ENCODE measurements at places on chromosomes 4 and X.

DNA sequence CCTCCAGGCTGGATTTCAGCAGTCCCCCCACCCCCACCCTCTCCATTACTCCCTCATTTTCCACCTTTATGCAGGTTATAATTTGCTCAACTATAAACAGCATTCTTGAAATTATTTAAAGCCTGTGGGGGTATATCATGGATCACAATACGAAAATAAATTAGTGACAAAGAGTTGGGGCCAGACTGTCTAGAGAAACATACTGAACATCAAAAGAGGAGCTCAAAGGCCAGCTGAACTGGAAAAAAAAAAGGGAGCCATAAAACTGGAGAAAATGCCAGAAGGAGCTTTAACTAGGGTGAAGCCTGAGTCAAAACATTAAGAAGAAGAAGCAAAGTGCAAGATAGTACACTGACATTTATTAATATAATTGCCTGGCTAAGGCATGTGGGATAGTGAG is 137.8 kb downstream of the ANTXR2 start:
- no peak for DNase-seq

DNA sequence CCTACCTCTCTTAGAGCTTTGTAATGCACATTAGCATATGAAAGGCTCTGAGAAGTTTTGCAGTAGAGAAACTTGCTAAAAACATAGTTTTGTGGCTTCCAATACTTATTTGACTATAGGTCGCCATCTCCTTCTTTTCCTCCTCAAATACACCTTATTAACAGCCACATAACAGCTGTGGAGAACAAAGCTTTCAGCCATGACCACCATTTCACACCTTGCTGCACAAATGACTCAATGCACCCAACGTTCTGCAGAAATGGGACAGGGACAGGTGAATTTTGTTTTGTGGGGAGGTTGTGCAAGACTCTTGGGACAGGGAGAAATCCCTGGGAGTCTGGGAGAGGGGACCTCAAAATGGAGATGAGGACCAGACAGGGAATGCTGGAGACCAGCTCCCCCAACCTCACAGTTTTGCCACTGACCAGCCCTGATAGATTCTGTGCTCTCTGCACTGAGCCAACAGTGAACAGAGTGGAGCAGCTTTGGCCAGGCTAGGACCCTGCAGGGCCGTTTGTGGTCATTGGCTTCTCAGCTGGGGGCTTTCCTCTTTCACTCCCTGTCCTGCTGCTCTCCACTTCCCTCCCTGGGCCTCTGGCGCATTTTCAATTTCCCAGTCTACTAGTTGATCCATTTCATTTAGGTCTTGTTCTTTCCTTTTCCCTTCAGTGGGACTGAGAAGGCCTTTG is 16.6 kb downstream of the FRMPD3 start:
- DNase-seq, result no peak

DNA sequence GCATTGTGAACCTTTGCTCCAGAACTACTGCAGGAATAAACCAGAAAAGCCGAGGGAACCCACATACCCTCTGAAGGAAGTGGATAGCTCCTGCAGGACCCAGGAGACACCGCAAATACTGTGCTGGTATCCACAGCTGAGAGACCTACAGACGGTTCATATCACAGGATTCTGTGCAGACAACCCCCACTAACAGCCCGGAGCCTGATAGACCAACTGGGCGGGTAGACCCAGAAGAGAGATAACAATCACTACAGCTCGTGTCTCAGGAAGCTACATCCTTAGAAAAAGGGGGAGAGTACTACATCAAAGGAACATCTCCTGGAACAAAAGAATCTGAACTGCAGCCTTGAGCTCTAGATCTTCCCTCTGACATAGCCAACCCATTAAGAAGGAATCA is 150.8 kb downstream of the FRAS1 start:
- DNase-seq, result no peak

DNA sequence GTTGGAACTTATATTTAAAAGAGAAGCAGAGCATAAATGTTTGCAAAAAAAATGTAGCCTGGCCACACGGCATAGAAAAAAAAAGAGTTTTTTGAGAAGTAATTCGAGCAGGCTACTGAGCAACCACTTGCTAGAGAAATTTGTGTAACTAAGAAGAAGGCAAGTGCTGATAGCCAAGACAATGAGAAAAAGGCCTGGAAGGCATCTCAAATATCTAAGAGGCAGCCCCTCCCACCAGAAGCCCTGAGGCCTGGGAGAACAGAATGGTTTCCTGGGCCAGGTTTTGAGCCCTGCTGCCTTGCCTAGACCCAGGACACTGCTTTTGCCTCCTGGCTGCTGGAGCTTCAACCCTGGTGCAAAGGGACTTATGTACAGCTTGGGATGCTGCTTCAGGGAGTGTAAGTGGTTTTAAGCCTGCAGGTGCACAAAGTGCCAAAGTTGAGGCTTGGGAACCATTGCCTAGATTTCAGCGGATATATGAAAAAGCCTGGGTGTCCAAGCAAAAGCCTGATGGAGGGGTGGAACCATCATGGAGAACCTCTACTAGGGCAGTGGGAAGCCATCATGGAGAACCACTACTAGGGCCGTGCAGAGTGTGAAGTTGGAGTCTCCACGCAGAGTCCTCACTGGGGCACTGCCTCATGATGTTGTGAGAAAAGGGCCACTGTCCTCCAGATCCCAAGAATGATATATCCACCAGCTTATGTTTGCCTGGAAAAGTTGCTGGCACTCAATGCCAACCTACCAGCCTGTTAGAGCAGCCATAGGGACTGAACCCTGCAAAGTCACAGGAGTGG is 9.7 kb downstream of the TECRL start:
- no peak for DNase-seq

- DNase-seq, result peak; percentile 42
Observed at GRCh38 chrX:141314441-141314840, 72.1 kb upstream of the SPANXC start.

GRCh38 chrX:71111921-71112431 is 599 bp upstream of the IL2RG start:
- no peak for DNase-seq

DNA sequence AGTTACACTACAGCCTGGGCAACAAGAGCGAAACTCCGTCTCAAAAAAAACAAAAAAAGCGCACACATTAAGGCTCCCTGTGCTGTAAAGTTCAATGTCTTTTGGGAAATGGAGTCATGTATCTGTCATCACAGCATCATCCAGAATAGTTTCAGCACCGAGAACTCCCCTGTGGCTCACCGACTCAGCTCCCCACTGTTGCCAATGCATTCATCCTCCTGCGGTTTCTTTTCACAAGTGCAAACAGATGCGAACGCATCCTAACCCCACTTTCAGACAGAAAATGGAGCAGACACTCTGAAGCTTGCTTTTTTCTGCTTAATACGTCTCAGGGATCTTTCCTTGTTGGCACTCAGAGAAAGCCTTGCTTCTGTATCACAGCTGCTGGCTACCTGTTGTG is 13.8 kb upstream of the SH3TC1 start:
- DNase-seq, result peak; percentile 87

DNA sequence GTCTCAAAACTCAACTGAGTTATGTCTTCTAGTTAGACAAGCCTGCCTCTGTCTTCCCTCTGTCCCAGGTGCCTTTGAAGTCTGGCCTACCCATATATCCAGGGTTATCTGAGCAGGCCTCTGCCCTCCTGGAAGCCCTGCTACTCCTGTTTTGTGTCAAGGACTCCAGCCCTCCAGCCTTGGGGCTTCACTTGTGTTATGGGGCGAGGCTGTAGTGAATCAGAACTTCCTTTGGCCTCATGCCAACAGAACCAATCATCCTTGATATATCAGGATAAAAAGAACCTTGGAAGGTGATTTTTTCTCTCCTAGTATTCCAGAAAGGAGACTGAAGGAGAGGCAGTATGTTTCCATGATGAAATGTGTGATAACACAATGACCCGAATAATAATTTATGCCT is 8.9 kb upstream of the ADGRG4 start:
- peak; percentile 22 for DNase-seq

GRCh38 chr4:44720371-44720770 is 6.0 kb downstream of the GNPDA2 start:
- DNase-seq, result no peak

DNA sequence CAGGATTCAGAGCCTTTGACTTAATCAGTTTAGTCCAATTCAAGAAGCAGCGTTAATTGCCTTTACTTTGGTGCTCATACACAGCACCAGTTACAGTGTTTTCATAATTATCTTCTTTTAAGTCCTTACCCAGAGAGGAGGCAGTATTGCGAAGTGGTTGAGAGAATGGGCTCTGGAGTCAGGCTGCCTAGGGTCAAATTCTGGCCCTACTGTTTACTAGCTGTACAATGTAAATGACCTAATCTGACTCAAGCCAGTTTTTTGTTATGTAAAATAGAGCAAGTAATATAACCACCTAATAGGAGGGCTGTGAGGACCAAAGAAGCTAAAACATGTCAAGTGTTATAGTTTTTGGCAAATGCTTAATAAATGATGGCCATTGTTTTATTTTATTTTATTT is 27.6 kb downstream of the WDR44 start:
- DNase-seq, result no peak

- DNase-seq, result no peak
Observed at GRCh38 chr4:110061076-110061475, 137.3 kb downstream of the ELOVL6 start.

DNA sequence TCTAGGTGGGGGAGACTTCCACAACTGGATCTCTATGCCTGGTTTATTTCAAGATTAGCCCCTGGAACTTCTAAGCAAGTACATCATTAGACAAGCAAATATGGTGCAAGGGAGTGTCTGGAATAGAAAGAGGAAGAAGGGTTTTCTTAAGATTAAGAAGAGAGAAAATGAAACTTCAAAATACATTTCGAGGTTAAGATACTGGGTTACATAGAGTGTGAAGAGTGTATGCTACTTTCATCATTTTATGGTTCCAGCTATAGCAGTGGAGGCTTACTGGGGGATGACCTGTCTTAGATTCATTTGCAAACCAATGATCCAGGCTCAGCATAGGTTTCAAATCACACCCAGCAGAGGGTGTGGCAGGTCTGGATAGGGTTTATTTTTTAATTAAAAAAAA is 144.4 kb upstream of the GATB start:
- no peak for DNase-seq

GRCh38 chr4:120317713-120318112 is 251.1 kb upstream of the MAD2L1 start:
- DNase-seq, result no peak

DNA sequence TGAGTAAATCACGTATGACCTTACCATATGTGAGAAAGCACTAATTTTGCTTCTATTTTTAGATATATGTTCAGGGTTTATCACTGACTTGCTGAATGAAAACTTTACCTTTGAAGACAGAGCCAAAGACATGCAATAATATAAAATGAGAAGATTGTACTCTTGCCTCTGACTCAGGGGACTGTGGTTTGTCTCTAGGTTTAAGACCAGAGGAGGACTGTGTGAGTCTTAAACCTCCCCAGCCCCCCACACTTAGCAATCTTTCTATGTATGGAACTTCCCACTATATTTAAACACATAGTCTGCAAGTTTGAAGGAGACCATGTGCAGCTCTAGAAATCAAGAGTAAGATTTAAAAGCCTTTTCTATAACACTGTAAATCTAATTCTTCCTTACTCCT is 368.7 kb upstream of the FAM241A start:
- DNase-seq, result peak; percentile 71

GRCh38 chrX:77446029-77446585 is 1.1 kb upstream of the FGF16 start:
- DNase-seq, result peak; percentile 15

- peak; percentile 8 for DNase-seq
Observed at GRCh38 chrX:150352581-150352980, 10.5 kb upstream of the MAMLD1 start.

DNA sequence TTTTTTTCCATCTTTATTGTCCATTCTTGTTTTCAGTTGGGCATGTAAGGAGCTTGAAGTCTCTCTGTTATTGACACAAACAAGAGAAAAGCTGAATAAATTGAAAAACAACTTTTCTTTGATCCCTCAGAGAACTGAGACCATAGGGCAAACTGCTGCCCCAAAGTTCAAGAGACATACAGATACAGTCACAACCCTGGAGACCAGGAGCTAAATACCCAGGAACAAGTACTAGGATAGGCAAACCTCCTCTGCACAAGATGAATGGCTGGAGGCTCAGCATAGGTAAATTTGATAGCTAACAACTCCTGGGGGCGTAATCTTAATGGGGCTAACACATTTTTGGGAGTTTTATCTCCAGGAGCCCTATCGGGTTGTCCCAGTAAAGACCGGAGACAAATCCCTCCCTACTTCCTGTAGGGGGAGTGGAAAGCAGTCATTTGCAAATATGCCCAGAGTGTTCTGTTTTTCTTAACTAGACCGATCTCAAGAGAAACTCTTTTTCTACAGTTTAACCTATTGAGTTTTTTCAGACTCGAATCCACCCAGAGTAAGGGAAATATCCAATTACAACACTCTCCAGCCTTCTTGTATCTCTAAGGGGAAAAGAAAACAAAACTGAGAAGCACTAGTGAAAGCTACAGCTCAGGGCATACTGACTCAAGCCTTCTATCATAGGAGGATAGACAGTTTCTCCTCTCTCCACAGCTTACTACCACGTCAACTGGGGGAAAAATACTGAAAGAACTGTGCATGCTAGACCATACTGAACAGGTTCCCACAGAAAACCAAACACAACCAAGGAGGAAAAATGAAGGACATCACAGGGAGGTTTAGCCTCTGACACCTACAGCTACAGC is 23.1 kb downstream of the MAGEA8 start:
- peak; percentile 19 for DNase-seq

- DNase-seq, result peak; percentile 30
Observed at GRCh38 chr4:124431653-124432192, 280.8 kb downstream of the ANKRD50 start.

- DNase-seq, result peak; percentile 65
Observed at GRCh38 chr4:6548201-6548881, 26.6 kb upstream of the MAN2B2 start.

- no peak for DNase-seq
Observed at GRCh38 chr4:69716654-69717053, 43.8 kb downstream of the SULT1B1 start.

DNA sequence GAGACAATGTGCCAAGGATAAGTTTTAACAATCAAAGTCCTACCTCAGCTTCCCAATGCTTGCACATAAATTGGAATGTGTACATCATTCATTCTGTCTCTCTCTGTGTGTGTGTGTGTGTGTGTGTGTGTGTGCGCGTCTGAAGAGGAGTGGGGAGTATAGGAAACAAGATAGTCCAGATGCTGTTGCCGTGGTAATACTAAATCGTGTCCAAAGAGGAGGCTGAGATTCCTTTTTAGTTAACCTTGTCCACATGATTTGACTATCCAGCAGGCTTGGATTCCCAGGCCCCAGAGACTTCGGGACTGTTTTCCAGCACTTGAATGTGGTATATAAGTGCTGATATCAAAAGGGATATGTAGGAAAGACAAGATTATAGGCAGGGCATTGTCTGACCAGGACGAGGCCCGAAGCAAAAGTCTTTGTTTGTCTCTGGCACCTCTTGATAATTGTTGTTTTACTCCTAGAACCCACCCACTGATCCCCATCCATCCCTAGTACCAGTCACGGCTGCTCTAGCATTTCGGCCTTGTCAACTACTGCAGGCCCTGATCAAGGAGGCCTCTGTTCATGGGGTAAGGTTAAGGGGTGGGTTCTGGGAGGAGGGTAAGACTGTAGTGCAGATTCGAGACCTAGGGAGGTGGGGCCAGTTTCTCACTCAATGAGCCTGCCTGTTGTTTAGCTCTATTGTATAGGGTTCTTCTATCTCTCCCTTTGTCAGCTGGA is 3.9 kb downstream of the PLP1 start:
- DNase-seq, result no peak

Measured in ELR (cell line).